ENCODE measurements at places on chromosomes 2 and 18.

DNA sequence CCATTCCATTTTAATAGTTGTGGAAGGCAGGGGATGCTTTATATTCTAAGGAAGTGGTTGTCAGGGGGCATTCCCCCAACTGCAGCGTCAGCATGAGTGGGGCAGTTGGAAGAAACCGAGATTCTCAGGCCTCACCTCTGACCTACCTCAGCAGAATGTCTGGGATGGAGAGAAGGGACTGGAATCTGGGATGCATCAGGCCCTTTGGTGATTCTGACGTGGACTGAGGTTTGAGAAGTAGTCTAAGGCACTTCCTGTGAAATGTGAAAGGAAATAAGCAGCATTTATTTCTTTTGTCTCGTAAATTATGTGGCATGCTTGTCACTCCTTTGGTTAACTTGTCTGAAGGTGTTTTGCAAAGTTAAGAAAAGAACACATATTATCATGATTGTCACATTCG lies 540.7 kb upstream of the NETO1 start:
- no peak for DNase-seq

GRCh38 chr2:236833501-236834073 lies 252.1 kb upstream of the COPS8 start:
- no peak for DNase-seq

GRCh38 chr18:58955001-58955400 lies 90.3 kb downstream of the ZNF532 start:
- no peak for DNase-seq

DNA sequence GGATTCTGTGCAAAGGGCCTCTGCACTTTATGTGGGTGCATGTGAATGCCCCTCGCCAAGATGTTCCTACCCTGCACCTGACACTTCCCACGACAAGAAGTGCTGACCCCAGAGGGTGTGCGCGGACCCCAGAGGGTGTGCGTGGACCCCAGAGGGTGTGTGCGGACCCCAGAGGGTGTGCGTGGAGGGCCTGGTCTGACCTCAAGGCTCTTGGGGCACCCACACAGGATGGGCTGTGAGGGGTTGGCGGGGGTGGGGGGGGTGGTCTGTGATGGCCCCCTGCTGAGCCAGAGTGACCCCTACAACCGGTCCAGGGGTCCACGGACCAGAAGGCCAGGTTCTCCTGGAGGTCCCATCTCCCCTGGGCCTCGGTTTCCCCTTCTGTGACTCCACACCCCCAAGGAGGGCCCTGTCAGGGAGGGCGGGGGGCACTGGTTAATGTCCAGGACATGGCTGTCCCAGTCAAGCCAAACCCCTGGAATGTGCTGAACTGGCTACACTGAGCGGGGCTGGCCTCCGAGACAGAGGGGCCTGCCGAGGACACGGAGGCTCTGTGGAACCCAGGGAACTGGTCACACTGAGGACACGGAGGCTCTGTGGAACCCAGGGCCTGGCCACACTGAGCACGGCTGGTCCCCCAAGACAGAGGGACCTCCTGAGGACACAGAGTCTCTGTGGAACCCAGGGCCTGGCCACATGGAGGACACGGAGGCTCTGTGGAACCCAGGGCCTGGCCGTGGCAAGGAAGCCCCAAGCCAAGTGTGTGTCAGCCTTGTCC lies 3.1 kb downstream of the NEU4 start:
- no peak for DNase-seq

DNA sequence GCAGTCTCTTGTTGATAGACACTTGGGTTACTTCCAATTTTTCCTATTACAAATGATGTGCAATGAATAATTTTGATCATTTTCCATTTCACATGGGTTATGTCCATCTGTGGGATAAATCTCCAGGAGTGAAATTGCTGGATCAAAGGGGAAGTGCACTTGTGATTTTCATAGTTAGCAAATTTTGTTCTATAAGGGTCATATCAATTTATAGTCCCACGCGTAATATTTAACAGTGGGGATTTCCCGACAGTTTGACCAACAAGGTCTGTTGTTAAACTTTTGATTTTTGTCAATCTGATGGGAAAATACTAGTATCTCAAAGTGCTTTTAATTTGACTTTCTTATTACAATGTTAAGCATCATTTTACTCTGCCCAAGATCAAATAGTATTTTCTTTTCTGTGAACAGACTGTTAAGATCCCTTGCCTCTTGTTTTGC lies 8.3 kb downstream of the IL1B start:
- DNase-seq: no peak

GRCh38 chr18:77254711-77255405 lies 5.2 kb downstream of the GALR1 start:
- no peak for DNase-seq

DNA sequence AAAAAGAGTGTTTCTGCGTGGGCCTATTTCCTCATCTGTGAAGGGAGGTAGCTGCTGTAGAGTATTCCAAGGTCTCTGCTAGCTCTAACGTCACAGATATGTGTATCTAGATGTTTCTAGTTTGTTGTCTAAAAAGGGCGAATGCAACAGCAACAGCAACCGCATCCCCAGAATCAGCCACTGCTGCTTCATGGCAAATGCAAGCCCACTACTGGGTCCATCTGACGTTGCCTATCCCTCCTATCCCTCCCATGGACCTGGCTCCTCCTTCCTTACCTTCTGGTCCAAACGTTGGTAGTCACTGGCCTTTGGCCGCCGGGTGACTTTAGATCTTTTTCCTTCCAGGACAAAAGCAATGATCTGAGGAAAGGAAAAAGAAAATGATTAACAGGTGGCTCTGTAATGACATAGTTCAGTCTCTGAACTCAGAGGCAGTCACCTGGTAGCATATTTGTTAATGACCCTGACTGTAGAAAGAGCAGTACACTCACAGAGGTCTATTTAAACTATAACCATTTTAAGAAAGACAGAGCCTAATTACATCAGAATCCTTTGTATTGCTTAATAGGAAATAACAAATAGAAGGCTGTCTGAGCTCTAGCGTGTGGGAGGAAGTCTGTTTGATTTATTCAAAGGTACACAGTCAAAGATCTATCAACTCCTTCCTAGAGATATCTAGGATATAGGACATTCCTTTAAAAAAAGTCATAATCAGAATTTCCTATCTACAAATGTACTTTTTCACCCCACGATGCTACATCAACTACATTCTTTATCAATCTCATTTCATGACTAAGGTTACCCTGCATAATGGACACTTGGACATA lies 2.9 kb downstream of the TGOLN2 start:
- DNase-seq: peak; percentile 21

DNA sequence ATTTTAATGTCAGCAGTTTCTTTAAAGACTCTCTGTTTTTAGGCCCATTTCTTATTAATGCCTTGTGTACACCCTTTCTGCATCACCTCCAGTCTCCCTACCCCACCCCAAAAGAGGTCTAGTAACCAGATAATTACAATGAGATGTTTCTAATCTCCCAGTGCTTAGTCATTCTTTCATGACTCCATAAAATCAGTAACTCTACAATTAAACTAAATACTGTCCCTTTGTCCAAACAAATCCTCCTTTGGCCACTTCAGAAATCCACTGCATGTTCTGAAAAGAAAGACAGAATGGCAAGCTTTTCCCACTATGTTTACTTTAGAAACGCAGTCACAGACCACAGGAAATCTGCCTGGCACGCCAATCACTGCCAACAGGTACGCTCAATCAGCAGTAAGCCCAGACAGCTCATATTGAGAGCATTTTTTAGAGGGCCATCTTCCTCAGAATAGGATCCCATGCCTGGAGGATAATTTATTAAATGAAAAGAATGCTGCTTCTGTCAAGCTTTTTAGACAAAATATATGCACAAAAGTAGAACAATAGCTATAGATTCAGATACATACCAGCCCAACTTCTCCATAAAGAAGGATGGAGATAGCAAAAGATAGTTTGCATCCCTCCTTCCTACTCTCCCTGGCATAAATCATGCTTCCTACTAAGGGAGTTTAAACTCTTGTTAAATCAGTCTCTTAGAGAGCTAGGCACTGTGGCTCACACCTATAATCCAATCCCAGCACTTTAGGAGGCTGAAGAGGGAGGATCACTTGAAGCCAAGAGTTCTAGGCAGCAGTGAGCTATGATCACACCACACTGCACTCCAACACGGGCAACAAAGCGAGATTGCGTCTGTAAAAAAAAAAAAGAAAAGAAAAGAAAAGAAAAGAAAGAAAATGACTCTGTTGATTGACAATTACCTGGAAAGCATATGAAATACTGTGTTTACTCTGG lies 14.6 kb downstream of the CLASP1 start:
- DNase-seq: peak; percentile 28

DNA sequence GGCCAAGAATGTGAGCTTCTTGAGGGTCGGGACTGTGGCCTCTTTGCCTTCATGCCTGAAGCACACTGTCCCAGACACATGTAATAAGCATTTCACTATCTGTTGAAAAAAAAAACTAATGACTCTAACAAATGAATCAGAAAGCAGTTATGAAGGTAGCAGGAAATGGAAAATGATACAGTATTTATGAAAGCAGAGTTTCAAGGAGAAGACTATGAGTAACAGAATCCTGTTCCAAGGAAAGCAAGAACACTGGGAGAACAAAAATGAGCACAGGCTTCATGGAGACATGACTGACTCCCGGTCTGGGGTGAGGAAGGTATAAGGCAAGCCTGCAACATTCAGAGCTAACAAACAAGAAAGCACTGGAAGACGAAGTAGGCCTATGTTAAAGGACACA lies 190.8 kb downstream of the RNF152 start:
- peak; percentile 66 for DNase-seq

DNA sequence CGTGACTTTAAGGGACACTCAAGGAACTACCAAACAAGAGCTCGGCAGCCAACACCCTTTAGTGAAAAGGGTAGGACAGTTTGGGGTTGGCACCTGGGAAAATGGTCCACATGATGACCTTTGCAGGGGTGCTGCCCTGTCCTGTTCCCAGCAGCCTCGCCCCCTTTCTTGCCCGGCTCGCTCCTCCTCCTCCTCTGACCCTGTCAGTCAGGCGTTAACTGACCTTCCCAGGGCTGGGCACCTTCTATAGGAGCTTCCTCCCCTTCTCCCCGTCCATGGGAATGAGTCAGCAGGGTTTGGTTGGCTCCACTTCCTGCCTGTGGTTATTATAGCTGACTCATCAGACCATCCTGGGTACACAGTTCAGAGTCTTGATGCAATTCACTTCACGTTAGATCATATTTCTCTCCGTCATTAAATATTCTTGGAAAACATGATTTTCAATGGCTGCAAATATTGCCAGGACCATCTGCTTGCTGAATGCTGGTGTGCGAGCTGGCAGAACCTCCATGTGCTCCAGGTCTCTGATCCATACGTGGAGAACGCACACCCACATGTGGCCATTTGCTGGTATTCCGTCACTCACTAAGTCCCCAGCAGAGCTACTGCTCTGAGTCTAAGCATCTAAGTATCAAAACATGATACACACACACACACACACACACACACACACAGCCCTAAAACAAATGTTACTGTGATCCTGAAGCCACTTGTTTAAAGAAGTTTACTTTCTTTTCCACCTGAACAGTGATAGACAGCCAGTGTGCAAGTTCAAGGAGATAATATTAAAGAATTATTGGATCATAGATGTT lies 185.0 kb downstream of the ANAPC1 start:
- peak; percentile 97 for DNase-seq
